ENCODE measurements at places on chromosomes 5 and 9.
A peak's percentile ranks its signal among the peaks of the same experiment; 100 is the strongest.

DNA sequence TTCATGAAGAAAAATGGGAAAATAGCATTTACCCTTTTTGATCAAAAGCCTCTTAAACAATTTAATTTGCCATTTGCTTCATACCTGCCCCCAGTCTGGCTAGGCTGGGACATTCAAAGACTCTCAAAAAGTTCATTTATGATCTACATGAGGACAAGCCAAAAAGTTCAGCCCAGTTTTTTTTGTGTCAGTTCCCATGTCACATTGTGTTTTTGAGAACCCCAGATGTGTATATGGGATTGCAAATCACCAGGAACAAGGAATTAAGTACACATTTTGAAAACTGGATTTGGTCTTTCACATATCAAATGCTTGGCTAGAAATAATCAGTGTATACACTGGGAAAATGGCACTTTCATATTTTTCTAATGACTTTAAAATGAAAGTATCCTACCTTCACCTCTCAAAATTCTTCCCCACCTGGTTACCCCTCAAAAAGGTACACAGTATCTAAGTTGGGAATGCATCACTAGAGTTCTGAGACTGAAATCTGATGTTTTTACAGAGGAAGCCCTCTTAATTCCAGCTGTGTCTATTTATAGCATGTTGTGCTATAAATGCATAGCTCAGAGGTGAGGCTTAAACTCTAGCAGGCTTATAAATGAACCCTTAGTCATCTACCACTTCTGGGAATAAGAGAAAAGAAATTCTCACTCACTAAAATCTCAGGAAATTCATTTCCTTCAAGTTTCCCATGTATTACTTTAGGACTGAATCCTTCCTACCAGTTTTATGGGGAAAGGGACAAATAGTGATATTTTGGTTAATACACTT lies 9.3 kb downstream of the STOM start:
- DNase-seq = no peak

GRCh38 chr9:105053209-105053652 lies 125.3 kb upstream of the ABCA1 start:
- DNase-seq = peak; percentile 68

DNA sequence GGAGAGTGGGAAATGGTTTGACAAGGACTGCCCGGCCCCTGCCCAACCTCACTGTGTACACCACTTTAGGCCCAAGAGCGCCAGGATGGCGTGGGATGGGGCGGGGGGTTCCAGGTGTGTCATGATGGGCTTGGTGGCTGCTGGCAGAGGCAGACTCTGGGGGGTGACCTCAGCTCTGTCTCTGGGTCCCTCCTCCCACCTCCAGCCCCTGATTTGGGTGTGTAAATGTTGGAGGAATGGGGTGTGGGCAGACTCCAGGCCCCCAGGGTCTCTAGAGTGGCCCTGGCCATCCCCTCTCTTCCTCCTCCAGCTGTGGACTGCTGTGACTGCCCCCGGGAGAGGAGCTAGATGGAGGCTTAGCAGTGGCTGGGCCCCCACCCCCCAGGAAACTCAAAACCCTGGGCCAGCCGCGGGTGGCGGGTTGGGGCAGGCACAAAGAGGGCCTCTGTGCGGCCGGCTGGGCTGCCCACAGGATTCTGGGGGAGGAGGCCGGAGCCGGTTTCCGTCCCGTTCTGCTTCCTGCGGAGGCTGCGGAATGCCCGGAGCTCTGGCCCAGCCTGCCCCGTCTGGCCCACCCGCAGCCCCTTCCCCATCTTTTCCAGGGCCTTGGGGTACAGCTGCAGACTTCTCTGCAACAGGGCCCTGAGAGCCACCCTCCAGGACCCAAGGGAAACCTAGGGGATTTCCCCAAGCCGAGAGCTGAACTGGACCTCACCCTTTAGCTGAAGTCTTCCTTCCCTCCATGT lies 23.1 kb downstream of the CXXC5 start:
- no peak for DNase-seq

DNA sequence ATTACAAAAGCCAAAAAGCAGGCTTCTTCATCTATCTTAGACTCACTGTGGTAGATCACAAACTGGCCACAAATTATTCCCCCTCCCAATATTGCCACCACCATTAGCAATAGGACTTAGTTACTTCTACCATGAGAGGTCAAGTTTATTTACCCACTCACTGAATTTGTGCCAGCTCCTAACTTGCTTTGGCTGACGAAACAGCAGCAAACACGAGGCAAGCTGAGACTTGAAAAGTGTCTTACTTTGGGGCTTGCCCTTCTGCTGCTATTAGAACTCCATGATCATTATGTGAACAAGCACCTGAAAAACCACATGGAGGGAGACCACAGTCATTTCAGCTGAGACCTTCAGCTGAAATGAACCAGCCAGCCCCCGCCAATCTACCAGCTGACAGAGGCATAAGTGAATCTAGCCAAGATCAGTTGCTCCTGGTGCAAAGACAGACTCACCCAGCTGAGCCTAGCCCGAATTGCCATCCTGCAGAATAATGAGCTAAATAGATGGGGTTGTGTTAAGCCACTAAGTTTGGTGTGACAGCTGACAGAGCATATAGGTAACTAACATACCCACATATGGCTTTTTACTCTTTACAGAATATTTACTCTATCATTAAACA lies 5.7 kb downstream of the WDR41 start:
- DNase-seq = no peak

GRCh38 chr5:78660401-78660800 lies 11.8 kb upstream of the LHFPL2 start:
- no peak for DNase-seq

- DNase-seq = no peak
These were observed 101.4 kb upstream of the TARS1 start for GRCh38 chr5:33339413-33339812.

DNA sequence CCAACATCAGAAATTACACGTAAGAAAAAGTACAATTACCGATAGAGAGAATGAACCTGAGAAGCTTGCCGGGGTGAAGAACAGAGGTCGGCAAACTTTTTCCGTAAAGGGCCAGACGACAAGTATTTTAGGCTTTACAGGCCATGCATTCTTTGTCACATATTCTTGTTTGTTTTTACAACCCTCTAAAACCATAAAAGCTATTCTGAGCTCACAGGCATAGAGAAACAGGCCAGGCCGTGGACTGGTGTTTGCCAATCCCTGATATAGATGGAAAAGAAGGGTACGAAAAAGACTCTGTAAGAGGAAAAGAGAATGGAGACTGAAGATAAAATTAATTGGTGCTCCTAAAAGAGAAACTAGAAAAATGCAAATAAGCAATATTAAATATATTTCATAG lies 15.4 kb downstream of the SFXN1 start:
- no peak for DNase-seq

DNA sequence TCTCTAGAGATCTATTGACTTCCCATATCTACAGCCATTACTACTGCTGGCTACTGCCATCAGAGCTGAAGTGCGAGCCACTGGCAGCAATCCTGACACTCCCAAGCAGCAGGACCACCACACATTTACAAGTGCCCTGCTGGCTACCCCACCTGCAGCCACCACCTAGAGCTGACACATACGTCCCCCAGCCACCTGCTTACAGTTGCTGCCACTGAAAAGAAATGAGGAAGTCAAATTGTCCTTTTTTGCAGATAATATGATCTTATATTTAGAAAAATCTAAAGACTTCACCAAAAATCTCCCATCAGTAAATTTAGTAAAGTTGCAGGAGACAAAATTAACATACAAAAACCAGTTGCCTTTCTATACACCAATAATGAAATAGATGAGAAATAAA lies 48.4 kb downstream of the ZNF484 start:
- no peak for DNase-seq

DNA sequence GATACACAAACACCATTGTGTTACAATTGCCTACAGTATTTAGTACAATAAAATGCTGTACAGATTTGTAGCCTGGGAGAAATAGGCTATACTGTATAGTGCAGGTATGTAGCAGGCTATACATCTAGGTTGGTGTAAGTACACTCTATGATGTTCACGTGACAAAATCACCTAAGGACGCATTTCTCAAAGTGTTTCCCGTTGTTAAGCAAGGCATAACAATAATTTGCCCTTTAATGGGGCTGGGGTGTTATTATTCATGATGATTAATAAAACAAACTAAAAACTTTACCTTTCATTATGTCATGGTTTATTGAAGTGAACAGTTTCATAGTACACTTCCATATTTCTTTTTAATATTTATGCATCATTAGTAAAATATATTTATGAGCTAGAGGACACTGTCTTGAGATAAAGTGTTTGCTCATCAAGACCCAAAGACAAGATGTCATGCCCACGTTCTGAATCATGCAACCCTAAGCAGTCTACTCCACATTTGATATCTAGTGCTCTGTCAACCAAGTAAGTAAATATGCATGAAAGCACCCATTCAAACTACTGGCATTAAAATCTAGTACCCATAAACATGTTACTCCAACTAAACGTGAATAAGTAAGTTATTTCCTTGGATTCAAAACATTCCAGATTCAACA lies 220.5 kb downstream of the NR2F1-AS1 start:
- no peak for DNase-seq

- DNase-seq = no peak
These were observed 170.2 kb upstream of the NR3C1 start for GRCh38 chr5:143573568-143574170.

DNA sequence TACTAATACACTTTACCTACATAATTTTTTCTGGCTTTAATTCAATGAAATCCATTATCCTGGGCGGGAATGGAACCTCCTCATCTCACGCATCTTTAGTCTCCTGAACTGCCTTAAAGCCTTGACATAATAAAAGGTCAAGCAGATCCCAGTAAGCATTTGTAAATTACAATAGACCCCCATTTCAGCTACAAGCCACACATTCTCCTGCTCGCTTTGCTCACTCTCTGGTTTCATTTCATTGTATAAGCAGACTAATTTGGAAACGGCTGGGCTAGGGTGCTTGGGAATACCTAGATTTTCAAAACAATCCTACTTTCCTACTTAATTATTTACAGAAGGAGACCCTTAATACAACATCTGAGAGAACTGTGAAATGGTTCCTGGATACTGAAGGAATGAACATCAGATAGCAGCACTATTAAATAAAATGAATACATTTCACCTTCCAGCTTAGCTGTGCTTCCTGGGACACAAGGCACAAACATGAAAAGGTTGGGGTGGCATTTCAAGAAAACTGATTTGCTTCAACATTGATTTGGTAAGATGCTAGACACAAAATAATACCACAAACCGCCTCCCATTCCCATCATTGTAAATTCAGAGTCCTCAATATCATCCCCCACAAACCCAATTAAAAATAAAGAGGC lies 1.5 kb downstream of the JAKMIP2 start:
- no peak for DNase-seq

- DNase-seq = no peak
These were observed 31.7 kb downstream of the GSN start for GRCh38 chr9:121299467-121300282.

DNA sequence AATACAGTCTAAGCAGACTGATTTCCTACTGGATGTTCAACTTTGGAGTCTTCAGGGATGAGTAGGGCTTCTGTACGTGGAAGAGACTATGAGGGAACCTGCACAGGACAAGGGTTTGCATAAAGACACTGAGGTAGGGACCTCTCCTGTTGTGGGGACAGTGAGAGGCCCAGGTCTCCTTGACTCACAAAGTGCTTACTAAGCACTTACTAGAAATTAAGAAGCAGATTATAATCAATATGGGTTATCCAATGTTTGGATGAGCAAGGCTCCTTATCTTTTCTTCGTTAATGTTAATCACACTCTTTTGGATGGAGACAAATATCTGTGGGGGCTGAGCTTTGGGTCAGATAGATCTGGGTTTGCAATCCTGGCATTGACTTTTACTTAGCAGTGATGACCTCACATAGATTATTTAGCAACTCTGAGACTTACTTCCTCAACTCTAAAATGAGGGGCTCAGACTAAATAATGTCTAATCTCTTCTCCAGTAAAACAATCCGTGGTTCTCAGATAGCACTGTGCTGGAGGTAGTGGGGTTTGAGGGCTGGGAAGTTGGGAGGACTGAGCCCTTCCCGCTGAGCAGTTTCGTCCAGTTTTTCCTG lies 45.9 kb downstream of the PDCD1LG2 start:
- no peak for DNase-seq

DNA sequence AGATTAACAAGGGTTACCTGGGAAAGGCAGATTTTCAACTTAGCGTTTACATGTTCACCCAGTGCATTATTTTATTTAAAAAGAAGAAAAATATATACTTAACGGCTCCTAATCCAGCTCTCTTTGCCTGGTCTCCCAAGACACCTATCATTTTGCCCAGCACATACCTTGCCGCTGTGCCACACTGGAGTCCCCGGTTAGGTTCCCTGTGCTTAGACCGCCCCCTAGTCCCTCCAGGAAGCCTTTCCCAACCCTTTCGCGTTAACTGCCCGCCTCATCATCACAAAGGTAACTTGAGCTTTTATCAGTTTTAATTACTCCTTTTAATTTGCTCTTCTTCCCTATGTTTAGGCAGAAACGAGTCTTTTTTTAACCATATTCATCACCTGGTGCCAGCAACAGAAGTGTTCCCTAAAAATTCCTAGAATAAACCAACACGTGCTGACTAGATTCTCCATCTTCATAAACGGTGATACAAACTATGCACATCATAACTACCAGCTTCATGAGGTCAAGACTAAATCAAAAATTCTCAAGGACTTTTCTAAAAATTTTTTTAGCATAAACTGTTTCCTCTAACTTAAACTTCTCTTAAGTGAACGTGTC lies 19.7 kb downstream of the DNAJA1 start:
- DNase-seq = no peak

DNA sequence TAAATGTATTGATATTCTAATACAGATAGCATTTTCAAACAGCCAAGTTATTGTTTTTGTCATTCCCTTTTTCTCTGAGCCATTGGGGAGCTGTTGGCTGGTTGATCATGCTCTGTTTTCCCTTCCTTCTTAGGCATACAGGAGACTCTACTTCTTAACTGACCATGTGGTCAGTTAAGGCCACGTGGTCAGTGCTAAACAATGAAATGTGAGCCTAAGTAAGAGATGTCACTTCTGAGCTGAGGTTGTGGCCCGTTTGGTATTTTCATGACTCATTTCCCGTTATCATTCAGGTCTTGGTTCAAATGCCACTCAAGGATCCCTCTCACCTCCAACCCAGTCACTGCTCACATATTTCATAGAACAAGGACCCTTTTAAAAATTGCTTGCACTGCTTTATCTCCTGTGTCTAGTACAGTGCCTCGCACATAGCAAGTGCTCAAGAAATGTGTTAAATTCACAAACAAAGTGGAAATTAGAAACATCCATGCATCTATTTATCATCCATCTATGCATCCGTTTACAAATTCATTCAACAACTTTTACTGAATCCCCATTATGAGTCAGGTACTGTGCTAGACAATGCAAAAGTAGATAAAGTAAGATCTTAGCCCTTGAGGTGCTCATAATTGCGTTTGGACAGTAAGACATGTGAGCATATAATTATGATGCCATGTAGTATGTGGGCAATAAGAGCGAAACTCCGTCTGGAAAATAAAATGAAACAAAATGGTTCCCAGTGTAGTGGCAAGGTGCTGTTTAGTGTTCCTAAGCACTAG lies 50.7 kb downstream of the ARRDC3 start:
- DNase-seq = no peak

DNA sequence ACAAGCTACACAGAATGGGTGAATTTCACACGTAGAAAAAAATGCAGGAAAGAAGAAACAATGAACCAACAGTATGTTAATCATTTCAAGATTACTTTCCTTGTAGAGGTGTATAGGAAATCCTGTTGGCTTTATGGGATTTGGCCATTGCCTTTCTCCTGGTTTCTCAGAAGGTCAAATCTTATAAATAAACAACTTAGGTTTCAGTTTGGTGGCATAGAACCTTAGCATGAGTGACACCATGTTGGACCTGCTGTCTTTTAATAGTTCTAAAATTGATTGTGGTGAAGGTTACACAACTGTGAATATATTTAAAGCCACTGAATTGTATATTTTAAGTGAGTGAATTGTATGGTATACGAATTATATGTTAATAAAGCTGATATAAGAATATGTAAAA lies 16.7 kb upstream of the NDFIP1 start:
- no peak for DNase-seq

All from CD4-positive, alpha-beta T cell treated with Interferon gamma for 1 hour (primary cell).